ENCODE measurements at places on chromosomes 7 and 10.

- DNase-seq, result no peak
Observed at GRCh38 chr10:99595770-99596465, 24.3 kb downstream of the SLC25A28 start.

DNA sequence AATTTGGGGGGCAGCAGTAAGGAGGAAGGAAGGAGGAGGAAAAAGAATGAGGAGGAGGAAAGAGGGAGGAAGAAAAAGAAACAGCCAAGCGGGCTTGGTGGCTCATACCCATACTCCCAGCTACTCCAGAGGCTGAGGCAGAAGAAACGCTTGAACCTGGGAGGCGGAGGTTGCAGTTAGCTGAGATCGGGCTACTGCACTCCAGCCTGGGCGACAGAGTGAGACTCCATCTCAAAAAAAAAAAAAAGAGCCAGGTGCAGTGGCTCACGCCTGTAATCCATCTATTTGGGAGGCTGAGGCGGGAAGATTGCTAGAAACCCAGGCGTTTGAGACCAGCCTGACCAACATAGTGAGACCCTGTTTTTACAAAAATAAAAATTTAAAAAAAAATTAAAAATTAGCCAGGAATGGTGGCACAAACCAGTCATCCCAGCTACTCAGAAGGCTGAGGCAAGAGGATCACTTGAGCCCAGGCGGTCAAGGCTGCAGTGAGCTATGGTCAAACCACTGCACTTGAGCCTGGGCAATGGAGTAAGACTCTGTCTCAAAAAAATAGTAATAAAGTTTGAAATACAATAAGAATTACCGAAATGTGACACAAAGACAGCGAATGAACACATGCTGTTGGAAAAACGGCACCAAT lies 14.1 kb upstream of the CRCP start:
- DNase-seq, result no peak

- DNase-seq, result no peak
Observed at GRCh38 chr10:71291528-71291900, 27.5 kb upstream of the SLC29A3 start.

GRCh38 chr10:72692994-72693781 lies 1.2 kb downstream of the MCU start:
- peak; percentile 22 for DNase-seq

- peak; percentile 59 for DNase-seq
Observed at GRCh38 chr10:31602541-31603234, 283.7 kb downstream of the ZEB1 start.

- peak; percentile 74 for DNase-seq
Observed at GRCh38 chr7:40015790-40016296, 65.8 kb downstream of the CDK13 start.

GRCh38 chr7:80499350-80499953 lies 12.4 kb downstream of the GNAT3 start:
- DNase-seq, result no peak

GRCh38 chr7:129902788-129903422 lies 49.9 kb downstream of the UBE2H start:
- no peak for DNase-seq

GRCh38 chr7:99465421-99465768 lies 572 bp downstream of the ATP5MF start:
- no peak for DNase-seq

GRCh38 chr10:70673043-70673928 lies 980 bp downstream of the ADAMTS14 start:
- DNase-seq, result no peak

GRCh38 chr7:108122181-108122580 lies 8.0 kb downstream of the LAMB4 start:
- no peak for DNase-seq

DNA sequence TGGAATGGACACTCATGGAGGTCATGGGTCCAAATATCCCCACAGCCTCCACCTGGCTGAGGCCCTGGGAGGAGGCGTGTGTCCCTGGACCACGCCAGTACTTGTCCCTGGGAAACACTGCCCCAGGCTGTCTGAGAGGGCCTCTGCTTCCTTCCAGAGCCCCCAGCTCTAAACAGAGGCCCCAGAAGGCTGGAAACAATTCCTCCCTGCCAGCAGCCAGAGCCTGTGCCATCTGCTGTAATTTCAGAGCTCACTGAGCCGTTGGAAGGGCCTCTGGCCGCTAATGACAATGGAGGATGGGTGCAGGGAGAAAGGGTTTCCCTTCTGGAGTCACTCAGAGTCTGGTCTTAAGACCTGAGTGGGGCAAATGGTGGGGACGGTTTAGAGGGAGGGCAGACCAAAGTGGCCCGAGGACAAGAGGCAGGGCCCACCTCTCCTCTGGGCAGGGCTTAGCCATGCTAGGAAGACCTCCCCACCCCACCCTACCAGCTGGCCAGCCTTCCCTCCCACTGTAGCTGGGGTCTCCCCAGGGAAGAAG lies 7.1 kb downstream of the CHAT start:
- DNase-seq, result no peak

DNA sequence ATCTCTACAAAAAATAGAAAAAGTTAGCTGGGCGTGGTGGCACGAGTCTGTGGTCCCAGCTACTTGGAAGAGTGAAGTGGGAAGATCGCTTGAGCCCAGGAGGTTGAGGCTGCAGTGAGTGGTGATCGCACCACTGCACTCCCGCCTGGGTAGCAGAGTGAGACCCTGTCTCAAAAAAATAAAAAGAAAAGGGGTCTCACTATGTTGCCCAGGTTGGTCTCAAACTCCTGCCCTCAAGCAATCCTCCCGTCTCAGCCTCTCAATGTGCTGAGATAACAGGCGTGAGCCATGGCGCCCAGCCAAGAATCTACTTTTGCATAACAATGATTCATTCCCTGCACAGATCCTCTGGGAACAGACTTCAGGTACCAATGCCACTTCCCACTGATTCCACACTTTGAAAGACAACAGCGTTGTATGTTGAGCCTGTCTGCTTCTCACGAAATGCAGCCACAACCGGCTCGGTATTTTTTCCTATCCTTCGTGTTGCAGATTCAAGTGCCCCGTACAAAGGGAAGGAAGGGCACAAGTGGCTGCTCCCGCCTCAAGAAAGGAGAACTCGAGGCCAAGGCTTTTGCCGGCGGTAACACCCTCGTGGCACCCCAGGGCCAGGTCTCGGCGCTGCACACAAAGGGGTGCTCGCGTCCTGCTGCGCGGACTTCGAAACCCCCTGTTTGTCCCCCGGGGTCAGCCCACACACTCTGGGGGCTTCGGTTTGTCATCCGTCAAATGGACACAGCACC lies 745 bp downstream of the DAGLB start:
- DNase-seq, result peak; percentile 73
